H9 (cell line): ENCODE measurements at places on chromosomes 7 and 10. TPM values are rescaled to one million over a fixed set of nuclear protein-coding genes. Genes with fewer than 3 reads are reported as not detected.

The NRF1 gene
- 19.3 and 20.0 TPM in 2 replicates for total RNA-seq

The GPR15LG gene
- not detected in 2 replicates for total RNA-seq

The C10orf143 gene
- 0.79 and 0.94 TPM in 2 replicates for total RNA-seq

The TMEM270 gene
- not detected in 2 replicates for total RNA-seq

The MKX gene
- 0.31 and 0.46 TPM in 2 replicates for total RNA-seq

DNA sequence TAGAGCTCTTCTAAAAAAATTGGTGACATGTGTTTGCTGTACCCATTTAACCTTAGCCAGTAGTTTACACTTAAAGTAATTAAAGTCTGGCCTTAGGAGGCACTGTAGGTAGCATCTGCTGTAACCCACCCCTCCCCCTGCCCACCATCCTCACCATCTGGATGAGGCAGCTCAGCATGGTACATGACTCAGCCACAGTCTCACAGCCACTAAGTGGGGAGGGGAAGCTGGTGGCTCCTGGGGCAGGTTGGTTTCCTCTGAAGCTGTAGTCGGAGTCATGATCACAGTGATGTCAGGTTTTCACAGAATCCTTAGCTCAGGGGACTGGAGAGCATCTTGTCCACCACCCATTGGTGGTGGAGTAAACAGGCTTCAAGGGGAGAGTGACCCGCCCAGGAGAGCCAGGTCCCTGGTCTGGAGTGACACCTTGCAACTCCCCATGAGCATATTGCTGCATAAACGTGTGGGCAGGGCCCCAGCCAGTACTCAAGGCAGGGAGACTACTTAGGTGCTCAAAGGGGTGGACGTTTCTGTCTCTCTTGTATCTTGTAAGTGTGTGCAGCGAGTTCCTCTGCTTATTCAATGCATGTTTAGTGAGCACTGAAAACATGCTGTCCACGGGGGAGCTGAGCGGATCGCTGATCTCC is 125.9 kb downstream of the GRK5 start:
- no peak overlapping the region for H3K4me3 ChIP-seq
- H3K27ac ChIP-seq = no peak overlapping the region
- no peak for DNase-seq
- no peaks in the 10 kb centered on the region for H3K27me3 ChIP-seq
- H3K4me1 ChIP-seq = no peaks in the 10 kb centered on the region
- H3K36me3 ChIP-seq = no peaks in the 10 kb centered on the region

DNA sequence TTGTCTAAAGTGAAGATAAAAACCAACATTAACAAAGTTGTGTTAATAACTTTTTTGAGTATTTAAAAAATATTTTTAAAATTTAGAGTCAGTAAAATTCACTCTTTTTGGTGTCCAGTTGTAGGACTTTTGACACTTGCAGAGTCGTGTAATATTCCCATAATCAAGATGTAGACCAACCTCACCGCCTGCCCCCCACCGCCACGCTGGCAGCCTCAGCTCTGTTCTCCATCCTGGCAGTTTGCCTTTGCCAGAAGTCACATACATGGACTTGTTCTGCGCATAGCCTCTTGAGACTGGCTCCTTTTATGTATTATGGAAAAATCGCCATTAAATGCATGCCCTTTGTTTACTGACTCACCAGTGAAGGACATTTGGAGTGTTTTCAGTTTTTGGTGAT is 27.3 kb upstream of the SYCE1 start:
- H3K27ac ChIP-seq = no peak overlapping the region
- no peaks in the 10 kb centered on the region for H3K27me3 ChIP-seq
- no peak for DNase-seq
- H3K4me1 ChIP-seq = no peaks in the 10 kb centered on the region

- no peaks in the 10 kb centered on the region for H3K36me3 ChIP-seq
- no peaks in the 10 kb centered on the region for H3K4me1 ChIP-seq
- H3K4me3 ChIP-seq = no peak overlapping the region
- peak; percentile 82 for DNase-seq
Observed at GRCh38 chr10:94279835-94280709, 82.7 kb downstream of the NOC3L start.

DNA sequence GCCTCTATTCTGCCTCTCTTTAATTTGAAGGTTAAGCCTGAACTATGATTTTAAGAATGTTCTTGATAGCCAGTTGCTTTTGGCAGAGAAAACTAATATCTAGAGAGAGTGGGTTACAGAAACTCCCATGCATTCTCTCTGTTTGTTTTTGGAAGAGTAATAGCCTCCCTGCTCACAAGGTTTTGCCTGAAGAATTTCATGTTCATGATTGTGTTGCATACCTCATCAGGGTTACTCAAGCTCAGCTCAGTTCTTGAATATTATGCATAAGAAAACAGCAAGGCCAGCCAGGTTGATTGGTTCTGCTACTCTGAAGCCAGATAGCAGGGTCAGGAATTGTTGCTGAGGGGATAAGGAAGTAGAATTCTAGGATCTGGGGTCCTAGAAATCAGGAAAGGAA is 137.4 kb downstream of the MDFIC start:
- no peak overlapping the region for H3K27ac ChIP-seq
- no peaks in the 10 kb centered on the region for H3K4me1 ChIP-seq
- no peak overlapping the region for H3K4me3 ChIP-seq
- no peaks in the 10 kb centered on the region for H3K36me3 ChIP-seq
- H3K27me3 ChIP-seq = no peaks in the 10 kb centered on the region
- DNase-seq = no peak

GRCh38 chr7:41005374-41005901 is 697.5 kb downstream of the INHBA start:
- H3K4me3 ChIP-seq = no peak overlapping the region
- no peaks in the 10 kb centered on the region for H3K27me3 ChIP-seq
- DNase-seq = no peak
- no peaks in the 10 kb centered on the region for H3K36me3 ChIP-seq
- no peak overlapping the region for H3K27ac ChIP-seq

GRCh38 chr10:7111561-7111960 is 299.3 kb downstream of the SFMBT2 start:
- H3K4me3 ChIP-seq = no peak overlapping the region
- no peak overlapping the region for H3K27ac ChIP-seq
- DNase-seq = no peak
- no peaks in the 10 kb centered on the region for H3K36me3 ChIP-seq
- no peaks in the 10 kb centered on the region for H3K4me1 ChIP-seq

DNA sequence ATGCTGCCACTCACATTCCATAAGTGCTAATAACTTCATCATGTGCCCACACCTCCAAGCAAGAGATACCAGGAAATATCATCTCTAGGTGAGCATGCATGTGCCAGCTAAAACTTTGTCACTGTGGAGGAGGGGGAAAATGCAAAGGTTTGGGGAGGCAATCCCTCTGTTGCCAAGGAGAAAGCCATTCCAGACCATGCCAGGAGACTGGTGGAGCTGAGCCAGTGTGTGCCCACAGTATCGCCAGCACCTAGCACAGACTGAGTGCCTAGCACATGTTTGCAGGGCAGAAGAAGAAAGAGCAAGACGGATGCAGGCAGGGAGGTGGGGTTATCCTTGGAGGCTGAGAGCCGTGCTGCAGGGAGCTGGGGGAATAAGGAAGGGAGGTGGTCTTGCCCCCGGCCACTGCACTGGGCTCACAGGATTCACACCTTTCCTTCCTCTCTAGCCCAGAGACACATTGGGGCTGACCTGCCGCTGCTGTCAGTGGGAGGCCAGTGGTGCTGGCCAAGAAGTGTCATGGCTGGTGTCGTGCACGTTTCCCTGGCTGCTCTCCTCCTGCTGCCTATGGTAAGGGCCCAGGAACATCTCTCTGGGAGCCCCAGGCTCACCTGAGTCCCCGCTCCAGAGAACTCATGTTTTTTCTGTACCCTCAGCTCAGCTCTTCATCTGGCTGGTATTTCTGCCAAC is 10.8 kb downstream of the ADCYAP1R1 start:
- DNase-seq = no peak
- H3K4me3 ChIP-seq = no peak overlapping the region
- no peak overlapping the region for H3K27ac ChIP-seq
- H3K27me3 ChIP-seq = no peaks in the 10 kb centered on the region
- no peaks in the 10 kb centered on the region for H3K4me1 ChIP-seq

GRCh38 chr7:81195033-81195432 is 276.2 kb upstream of the SEMA3C start:
- no peak overlapping the region for H3K4me3 ChIP-seq
- no peaks in the 10 kb centered on the region for H3K4me1 ChIP-seq
- H3K27me3 ChIP-seq = no peaks in the 10 kb centered on the region
- H3K36me3 ChIP-seq = no peaks in the 10 kb centered on the region

GRCh38 chr7:42494736-42495135 is 257.7 kb upstream of the GLI3 start:
- H3K27ac ChIP-seq = no peak overlapping the region
- no peaks in the 10 kb centered on the region for H3K4me1 ChIP-seq
- no peak overlapping the region for H3K4me3 ChIP-seq
- DNase-seq = no peak
- H3K36me3 ChIP-seq = no peaks in the 10 kb centered on the region

DNA sequence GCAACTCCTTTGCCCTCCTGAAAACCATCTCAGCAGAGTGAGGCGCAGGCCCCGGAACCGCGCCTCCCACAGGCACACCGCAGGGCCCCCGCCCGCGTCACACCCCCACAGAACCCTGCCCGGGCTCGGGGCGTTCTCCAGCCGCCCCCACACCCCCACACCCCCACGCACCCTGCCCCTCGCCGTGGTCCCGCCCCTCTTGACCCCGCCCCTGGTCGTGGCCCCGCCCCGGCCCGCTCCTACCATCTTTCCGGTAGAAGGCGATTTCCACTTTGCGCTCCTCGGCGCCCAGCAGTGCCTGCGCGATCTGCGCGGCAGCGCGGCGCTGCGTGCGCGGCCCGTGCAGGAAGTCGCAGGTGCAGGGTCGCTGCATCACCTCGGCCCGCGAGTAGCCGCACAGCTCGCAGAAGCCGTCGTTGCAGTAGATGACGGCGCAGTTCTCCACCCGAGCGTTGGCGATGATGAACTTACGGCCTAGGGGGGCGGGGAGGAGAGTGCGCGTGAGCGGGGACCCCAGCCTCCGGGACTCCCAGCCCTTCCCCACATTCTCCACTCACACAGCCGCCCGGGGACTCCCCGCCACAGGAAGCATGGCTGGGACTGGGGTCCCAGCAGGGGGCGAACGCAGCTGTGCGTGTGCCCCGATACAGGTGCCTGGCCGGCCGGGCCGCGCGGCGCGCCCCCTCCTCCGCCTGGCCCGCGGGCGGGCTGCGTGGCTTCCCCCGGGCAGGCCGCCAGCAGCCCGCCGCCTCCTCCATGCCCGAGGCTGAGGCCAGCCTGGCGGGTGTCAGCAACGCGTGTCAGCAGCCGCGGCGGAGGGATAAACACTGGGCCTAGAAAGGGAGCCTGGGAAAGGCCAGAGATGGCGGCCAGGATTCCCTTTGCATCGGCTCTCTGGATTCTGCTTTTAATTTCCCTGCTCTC is 3.4 kb downstream of the KCNH2 start:
- no peak overlapping the region for H3K27ac ChIP-seq
- peaks cover 3% of the 10 kb centered on the region; the same call in 2 of the 3 replicates for H3K36me3 ChIP-seq
- H3K27me3 ChIP-seq = peaks cover 7% of the 10 kb centered on the region; the same call in 1 of the 2 replicates
- H3K4me3 ChIP-seq = peak overlapping the region; percentile 72
- DNase-seq = peak; percentile 49

DNA sequence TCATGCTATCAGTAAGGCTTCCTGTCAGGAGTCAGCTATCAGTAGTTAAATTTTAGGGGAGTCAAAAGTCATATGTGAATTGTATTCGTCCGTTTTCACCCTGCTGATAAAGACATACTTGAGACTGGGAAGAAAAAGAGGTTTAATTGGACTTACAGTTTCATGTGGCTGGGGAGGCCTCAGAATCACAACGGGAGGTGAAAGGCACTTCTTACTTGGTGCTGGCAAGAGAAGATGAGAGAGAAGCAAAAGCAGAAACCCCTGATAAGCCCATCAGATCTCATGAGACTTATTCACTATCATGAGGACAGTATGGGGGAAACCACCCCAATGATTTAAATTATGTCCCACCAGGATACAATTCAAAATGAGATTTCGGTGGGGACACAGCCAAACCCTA is 47.1 kb downstream of the KLF6 start:
- H3K27me3 ChIP-seq = no peaks in the 10 kb centered on the region
- no peaks in the 10 kb centered on the region for H3K36me3 ChIP-seq
- no peak for DNase-seq
- no peak overlapping the region for H3K27ac ChIP-seq
- H3K4me1 ChIP-seq = no peaks in the 10 kb centered on the region; the same call in 1 of the 2 replicates

DNA sequence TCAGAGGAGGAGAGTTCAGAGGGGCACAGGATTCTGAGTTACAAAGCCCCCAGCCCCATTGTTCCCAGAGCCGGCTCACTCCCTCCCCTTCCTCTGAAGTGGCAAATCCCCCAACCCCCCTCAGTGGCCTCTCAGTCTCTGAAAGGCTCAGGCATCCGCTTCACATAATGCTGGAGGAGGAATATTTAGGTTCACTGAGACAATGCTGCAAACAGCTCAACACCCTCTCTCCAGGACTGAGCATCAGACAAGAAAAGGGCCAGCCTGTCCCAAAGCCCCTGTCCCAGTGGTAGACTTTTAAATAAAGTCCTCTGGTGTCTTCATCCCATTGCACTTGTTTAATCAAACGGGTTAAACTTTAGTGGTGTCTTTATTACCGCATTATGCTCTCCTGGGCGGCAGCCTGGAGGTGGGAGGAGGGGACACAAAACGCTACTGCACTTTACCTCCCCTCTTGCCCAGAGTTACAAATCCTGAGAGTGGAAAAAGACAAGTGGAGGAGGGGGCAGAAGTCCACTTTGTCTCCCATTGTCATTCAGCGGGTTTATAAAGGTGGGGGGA is 257.9 kb downstream of the FGFR2 start:
- H3K27me3 ChIP-seq = no peaks in the 10 kb centered on the region
- H3K36me3 ChIP-seq = no peaks in the 10 kb centered on the region
- DNase-seq = peak; percentile 49

DNA sequence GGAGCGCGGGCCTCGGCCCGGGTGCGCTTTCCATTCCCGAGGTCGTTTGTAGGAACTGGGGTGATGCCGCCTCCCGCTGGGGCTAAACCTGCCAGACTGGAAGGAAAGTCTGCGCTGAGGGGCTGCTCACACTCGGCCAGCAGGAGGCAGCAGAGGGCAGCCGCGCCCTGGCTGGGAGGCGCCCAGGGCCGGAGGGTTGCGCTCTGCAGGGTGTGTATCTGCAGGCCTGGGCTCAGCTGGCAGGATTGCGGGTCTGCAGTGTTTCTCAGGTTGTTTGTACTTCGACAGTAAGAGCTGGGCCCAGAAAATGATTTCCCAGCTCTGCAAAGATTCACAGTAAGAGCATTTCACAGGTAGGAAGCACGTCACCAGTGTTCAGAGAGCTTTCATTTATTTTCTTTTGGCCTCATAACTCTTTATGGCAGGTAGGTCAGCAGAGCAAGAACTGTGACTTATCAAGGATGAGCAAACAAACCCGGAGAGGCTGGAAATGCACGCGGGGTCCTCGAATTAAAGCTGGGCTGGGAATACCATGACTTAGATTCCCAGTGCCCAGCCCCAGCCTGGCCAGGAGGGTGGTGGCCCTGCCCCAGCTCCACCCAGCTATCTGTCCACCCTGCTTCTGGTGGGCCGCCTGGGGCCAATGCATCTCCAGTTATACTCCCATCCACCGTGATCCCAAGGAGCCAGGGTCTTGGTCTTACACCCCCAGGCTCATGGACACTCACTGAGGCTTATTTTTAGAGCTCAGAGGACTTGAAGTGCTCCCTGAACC is 15.2 kb upstream of the PPP2R2D start:
- peak; percentile 88 for DNase-seq
- no peak overlapping the region for H3K27ac ChIP-seq
- no peaks in the 10 kb centered on the region for H3K27me3 ChIP-seq
- peaks cover 5% of the 10 kb centered on the region; the same call in 2 of the 3 replicates for H3K36me3 ChIP-seq
- no peak overlapping the region for H3K4me3 ChIP-seq
